Smooth muscle cell of the coronary artery (primary cell): ENCODE measurements at places on chromosomes 12 and 14. TPM values are rescaled to one million over a fixed set of nuclear protein-coding genes. Genes with fewer than 3 reads are reported as not detected.

Gene XRCC3
- 2.0 and 5.0 TPM in 2 replicates for total RNA-seq

Gene WIF1
- not detected in 2 replicates for total RNA-seq

Gene SYT10
- not detected in 2 replicates for total RNA-seq

Gene GUCY2C
- not detected in 2 replicates for total RNA-seq

Gene DTX1
- total RNA-seq, result under 0.01 and 0.15 TPM in 2 replicates

Gene TAS2R9
- not detected in 2 replicates for total RNA-seq

Gene GPX2
- total RNA-seq, result not detected in 2 replicates

Gene KRT2
- total RNA-seq, result not detected in 2 replicates

Gene TAS2R31
- total RNA-seq, result 1.2 and 2.3 TPM in 2 replicates

Gene TUNAR
- total RNA-seq, result not detected in 2 replicates

Gene ACRBP
- 0.23 TPM in 1 of 2 replicates, not detected in the other for total RNA-seq

Gene HOXC12
- not detected in 2 replicates for total RNA-seq
